ENCODE measurements at places on chromosomes 13 and 19. TPM values are rescaled to one million over a fixed set of nuclear protein-coding genes. Genes with fewer than 3 reads are reported as not detected.

GRCh38 chr19:4183967-4184717 is 1.7 kb downstream of the ANKRD24 start:
- H3K27me3 ChIP-seq = peaks cover 1% of the 10 kb centered on the region
- H3K27ac ChIP-seq = no peak overlapping the region
- H3K36me3 ChIP-seq = no peaks in the 10 kb centered on the region
- no peak for DNase-seq
- no peaks in the 10 kb centered on the region for H3K4me1 ChIP-seq

GRCh38 chr13:21055511-21056045 is 5.8 kb downstream of the LATS2 start:
- no peak overlapping the region for H3K27ac ChIP-seq
- no peak overlapping the region for H3K4me3 ChIP-seq

DNA sequence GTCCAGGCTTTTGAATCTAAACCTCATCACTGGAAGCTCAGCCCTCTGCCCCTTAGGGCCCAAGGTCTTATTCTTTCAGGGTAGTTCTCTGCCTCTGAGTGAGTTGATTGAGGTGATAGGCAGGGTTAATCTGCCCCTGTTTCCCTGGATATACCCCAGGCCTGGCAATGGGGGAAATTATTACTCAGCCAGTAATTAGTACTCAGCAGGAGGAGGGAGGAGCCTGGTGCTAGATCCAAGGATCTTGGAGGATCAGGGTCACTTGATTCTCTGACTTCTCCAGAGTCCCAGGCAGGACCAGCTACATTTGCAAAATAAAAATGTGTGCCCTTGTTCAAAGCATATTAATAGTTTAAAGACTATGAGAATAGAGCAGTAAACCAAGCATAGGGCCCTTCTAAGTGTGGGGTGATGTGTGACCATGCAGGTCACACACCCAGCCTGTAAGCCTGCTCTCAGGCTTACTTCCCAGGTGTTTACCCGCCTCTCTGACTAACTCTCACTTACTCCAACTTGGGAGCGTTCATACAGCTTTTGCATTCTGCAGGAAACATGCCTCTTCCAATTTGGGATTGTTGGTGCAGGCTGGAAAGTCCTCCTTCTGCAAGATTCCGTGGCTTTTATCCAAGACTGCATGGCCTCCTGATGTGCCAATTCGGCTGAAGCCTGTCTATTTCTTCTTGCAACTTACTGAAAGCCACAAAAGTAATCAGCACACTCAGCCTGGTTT is 7.9 kb upstream of the STK24 start:
- H3K36me3 ChIP-seq = no peaks in the 10 kb centered on the region
- no peak for DNase-seq
- H3K27ac ChIP-seq = peak overlapping the region; percentile 49
- H3K27me3 ChIP-seq = no peaks in the 10 kb centered on the region
- H3K4me3 ChIP-seq = no peak overlapping the region

GRCh38 chr13:44899967-44900366 is 89.3 kb downstream of the NUFIP1 start:
- no peaks in the 10 kb centered on the region for H3K36me3 ChIP-seq
- H3K4me3 ChIP-seq = no peak overlapping the region
- H3K27me3 ChIP-seq = no peaks in the 10 kb centered on the region
- no peak for DNase-seq

DNA sequence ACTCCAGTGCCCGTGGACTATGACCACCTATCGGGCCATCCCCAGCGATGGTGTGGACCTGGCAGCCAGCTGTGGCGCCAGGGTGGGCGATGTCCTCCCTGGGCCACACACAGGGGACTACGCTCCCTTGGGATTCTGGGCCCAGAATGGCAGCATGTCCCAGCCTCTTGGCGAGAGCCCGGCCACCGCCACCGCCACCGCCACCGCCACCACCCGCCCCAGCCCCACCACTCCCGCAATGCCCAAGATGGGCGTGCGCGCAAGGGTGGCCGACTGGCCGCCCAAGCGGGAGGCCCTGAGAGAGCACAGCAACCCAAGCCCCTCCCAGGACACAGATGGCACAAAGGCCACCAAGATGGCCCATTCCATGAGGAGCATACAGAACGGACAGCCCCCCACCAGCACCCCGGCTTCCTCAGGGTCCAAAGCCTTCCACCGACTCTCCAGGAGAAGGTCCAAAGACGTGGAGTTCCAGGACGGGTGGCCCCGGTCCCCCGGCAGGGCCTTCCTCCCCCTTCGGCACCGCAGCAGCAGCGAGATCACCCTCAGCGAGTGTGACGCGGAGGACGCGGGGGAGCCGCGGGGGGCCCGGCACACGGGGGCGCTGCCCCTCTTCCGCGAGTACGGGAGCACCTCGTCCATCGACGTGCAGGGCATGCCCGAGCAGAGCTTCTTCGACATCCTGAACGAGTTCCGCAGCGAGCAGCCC is 142.3 kb downstream of the DPF1 start:
- no peak overlapping the region for H3K27ac ChIP-seq
- no peaks in the 10 kb centered on the region for H3K36me3 ChIP-seq
- DNase-seq = no peak

DNA sequence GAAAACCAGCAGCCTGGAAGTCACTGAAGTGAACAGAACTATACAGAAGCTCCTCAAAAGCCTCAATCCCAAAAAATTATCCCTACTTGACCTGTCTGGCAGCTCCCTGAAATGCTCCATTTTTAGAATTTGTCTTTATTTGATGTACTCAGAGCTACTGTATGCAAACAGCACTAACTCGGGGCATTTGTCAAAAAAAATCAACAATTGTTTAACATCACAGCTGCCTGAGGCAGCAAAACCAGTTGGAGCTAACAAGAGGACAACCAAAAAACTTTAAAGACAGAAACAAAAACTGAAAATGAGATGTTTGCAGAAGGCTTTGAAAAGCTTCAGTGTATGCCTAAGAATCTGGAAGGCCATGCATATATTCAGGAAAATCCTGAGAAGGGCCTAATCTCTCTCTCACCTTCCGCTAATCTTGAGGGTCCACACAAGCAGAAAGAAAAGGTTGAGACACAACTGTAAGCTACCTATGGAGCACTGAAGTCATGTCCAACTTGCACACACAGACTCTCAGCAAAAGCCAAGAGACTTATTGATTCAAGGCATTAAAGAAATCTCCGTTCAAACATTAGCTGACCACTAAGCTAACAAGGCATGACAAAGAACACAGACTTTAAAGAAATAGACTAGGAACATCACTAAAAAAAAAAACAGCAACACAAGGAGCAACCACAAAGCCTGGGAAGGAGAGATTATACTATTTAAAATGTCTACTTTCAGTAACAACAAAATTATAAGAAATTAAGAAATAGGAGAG is 16.1 kb downstream of the VWA8 start:
- no peak overlapping the region for H3K27ac ChIP-seq
- no peak overlapping the region for H3K4me3 ChIP-seq
- H3K27me3 ChIP-seq = no peaks in the 10 kb centered on the region
- H3K4me1 ChIP-seq = no peaks in the 10 kb centered on the region

Gene FUT6
- polyA plus RNA-seq = 3.9 TPM

Gene ZNF571
- 2.2 TPM for polyA plus RNA-seq

Gene FOSB
- 18.4 TPM for polyA plus RNA-seq
